ENCODE measurements at places on chromosomes 4 and X.

DNA sequence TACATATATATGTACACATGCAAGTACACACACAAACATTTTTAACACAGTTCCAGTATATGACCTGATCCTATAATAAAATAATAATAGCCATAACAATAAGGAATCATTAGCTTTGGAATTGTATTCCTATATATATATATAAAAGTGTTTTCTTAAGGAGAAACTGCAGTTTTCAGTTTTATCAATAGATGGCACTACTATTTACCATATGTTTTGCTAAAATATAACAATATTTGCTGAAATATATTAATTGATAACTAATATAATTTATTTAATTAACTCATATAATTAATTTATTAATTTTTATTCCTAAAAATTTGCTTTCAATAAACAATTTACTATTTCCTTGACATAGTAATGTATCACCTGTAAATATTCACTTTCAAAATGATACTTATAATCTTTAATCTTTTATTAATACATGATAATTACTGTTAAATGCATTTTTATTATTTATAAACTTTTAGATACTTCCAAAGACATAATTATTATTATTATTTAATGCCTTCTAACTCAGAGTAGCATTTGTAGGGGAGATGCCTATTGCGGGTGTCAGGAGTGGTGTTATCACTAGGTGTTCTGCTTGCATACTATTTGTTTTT, 599.5 kb downstream of the FSTL5 start:
- no peak for ATAC-seq

GRCh38 chr4:26127851-26128337, 192.9 kb upstream of the RBPJ start:
- ATAC-seq: no peak

DNA sequence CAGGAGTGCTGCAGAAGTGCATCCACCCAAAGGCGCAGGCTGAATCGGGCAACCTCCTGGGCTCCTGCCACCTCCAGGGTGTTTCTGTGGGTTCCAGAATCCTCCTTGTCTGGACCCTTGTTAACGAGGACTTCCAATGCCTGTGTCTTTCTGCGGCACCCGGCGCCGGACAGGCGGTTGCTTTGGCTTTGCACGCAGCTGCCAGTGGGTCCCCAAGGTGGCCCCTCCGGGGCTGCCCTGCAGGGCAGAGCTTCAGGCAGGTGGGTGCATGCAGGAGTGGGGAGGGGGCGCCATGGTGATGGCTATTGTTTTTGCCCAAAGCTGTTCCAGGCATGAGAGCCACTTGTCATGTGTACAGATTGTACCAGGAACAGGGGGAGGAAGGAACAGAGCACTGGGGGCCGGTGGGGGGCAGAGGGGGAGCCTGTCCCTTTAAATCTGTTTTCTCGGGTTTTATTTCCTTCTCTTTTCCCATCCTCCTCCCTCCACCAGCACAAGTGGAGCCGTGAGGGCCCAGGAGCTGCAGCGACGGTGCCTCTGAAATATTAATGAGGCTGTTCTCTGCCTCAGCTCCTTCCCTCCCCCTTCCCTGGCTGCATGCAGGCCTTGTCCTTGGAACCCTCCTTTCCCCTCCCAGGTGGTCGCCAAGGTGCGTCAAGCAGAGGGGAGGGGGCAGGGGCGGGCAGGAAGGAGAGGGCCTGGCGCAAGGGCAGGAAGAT, 13.1 kb downstream of the ATP2B3 start:
- no peak for ATAC-seq

DNA sequence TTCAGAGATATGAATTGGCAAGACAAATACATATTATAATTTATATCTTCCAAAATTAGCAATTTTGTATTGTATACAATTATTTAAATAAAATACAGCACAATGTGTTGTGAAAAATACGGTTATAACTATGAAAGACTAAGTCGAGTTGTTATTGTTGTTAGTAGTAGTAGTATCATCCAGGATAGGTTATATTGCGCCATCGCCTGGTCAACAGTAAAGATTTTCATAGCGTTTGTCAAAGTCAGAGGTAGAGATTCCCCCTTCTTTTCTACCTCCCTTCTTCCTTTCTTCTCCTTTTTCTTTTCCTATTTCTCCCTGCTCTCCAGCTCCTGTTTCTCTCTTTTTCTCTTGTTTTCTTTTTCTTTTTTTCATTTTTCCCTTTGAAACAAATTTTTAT, 499.1 kb upstream of the EPHA5 start:
- no peak for ATAC-seq

GRCh38 chr4:39933671-39934590, 43.8 kb downstream of the PDS5A start:
- ATAC-seq: no peak

GRCh38 chrX:121160987-121161386, 113.6 kb downstream of the GLUD2 start:
- ATAC-seq: no peak

- no peak for ATAC-seq
Measured at GRCh38 chr4:57124145-57124544, 14.0 kb upstream of the IGFBP7 start.

- no peak for ATAC-seq
Measured at GRCh38 chrX:110699109-110699508, 96.5 kb downstream of the CHRDL1 start.

DNA sequence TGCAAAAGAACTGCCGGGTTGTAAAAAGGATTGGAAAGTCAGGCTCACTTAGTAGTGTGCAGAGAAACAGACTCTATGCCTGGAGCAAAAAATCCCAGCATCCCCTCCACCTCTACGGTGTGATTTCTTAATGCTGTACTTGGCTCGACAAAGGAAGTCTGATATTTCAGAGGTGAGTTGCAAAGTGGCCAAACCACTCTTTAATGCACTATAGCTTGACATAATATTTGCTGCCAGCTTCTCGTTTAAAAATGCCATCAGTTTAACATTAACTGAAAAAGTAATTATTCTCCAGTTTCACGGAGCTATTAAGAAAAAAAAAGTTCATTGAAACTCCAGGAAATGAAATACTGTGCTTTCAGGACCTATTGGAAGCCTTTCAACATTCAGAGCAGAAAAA, 448.3 kb upstream of the ZFP42 start:
- no peak for ATAC-seq

DNA sequence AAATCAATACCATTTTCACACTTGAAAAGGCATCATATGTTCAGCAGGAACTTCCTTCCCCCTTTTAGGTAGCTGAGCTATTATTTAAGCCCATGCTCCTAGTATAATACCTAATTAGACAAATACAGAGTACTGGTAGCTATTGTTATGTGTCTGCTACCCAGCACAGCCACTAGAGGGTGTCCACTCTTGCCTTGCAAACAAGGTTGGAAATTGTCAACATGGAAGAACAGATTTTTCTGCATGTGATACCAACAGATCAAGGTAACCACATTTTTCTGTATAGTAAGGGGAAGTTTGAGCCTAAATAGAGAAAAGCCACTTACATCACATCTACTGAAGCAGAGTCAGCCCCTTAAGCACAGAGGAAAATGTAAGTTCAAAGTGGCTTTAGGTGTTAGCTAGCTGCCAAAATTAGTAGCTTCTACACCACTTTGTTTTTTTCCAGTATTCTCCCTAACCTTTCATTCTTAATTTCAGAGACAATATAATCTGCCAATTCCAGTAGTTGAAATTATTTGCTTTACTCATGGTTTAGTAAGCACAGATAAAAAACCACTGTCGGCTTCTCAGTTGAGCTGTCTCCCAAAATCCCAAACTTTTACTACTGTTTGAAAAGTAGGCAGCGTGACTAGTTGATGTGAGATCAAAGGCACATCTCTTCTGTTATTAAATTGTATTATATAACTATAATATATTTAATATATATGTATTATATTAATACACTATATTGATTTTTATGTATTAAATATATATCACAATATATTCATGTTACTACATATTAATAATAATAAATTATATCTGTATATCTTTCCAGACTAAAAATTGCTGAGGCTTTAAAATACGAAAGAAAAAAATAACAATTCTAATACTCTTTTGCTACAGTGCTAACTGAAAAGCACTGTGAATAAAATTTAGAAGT, 38.2 kb downstream of the EDNRA start:
- ATAC-seq: peak; percentile 58

GRCh38 chr4:56438766-56439165, 2.7 kb downstream of the PAICS start:
- no peak for ATAC-seq

DNA sequence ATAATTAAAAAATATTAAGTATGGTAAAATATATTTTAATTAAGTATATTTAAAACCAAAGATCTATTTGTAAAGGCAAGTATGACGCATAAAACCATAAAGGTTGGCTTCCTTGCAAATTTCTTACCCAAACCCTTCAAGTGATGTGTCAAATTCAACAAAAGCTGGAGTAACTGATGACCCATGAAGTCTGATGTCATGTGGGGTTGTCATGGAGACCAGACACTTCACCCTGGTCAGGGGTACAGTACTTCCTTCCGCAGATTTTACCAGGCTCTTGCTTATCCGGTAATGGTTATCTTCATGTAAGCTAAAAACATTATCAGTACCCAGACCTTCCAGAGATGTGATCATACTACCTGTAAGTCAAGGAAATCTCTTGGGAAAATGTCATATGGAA, 170.1 kb downstream of the WDFY3 start:
- ATAC-seq: no peak

GRCh38 chr4:185127021-185127925, 15.8 kb upstream of the SLC25A4 start:
- no peak for ATAC-seq

- ATAC-seq: no peak
Measured at GRCh38 chrX:15512401-15512965, 11.9 kb downstream of the BMX start.

- no peak for ATAC-seq
Measured at GRCh38 chr4:181259081-181259709, 984.0 kb upstream of the TENM3 start.

GRCh38 chr4:71389149-71389827, 50.5 kb downstream of the SLC4A4 start:
- ATAC-seq: no peak

- ATAC-seq: no peak
Measured at GRCh38 chr4:185086053-185086452, 57.0 kb upstream of the SLC25A4 start.

- no peak for ATAC-seq
Measured at GRCh38 chr4:46550471-46550870, 160.5 kb upstream of the GABRA2 start.

- ATAC-seq: peak; percentile 72
Measured at GRCh38 chr4:56261027-56261426, 126.3 kb downstream of the AASDH start.

- ATAC-seq: no peak
Measured at GRCh38 chr4:182786991-182787390, 130.2 kb downstream of the DCTD start.

GRCh38 chr4:165476214-165477098, 97.6 kb downstream of the CPE start:
- ATAC-seq: no peak

DNA sequence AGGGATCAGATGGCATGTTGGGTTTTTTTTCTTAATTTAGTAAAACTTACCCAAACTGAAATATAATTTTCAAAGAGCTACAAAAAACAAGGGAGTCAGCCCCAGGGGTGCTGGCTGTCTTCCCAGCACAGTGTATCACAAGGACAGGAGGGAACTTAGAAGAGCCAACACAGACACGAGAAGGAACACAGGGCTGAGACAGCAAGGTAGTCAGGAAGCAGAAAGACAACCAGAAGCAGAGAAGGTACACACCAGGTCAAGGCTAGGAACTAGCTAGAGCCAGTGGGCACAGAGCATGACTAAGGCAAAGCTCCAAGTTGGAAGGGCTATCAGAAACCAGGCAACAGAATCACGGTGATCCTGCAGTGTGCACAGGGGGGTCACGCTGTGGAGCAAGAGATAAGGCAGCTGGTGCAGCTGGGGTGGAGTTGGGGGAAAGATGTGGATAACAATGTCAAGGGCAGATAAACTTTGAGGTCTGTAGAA, 168.7 kb downstream of the NR3C2 start:
- ATAC-seq: no peak

GRCh38 chr4:43564107-43564506, 671.6 kb downstream of the GRXCR1 start:
- ATAC-seq: no peak

DNA sequence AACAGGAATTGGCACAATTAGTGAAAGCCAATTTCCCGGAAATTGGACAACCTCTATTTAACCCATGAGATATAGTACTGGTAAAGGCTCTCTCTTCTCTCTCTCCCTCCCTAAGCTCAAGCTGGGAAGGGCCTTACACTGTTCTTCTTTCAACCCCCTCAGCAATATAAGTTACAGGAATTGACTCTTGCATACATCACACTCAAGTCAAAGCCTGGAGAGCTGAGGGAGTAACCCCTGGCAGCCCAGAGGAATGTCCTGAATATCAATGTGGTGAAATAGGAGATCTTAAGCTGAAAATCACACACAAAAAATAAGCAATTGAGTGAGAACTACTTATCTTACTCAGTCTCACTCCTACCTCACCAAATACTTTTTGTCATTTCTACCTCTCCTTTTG, 186.9 kb upstream of the SPOCK3 start:
- ATAC-seq: no peak
